ENCODE measurements at places on chromosomes 13 and 19. TPM values are rescaled to one million over a fixed set of nuclear protein-coding genes. Genes with fewer than 3 reads are reported as not detected.

The LRRC25 gene
- polyA plus RNA-seq, result 119 TPM

The CASP14 gene
- polyA plus RNA-seq, result not detected

The DCLK1 gene
- 1.3 TPM for polyA plus RNA-seq

The COX6B2 gene
- 0.16 TPM for polyA plus RNA-seq

The ZNF541 gene
- polyA plus RNA-seq, result 0.12 TPM

The PTH2 gene
- not detected for polyA plus RNA-seq
